ENCODE measurements at places on chromosomes 6 and 20.

DNA sequence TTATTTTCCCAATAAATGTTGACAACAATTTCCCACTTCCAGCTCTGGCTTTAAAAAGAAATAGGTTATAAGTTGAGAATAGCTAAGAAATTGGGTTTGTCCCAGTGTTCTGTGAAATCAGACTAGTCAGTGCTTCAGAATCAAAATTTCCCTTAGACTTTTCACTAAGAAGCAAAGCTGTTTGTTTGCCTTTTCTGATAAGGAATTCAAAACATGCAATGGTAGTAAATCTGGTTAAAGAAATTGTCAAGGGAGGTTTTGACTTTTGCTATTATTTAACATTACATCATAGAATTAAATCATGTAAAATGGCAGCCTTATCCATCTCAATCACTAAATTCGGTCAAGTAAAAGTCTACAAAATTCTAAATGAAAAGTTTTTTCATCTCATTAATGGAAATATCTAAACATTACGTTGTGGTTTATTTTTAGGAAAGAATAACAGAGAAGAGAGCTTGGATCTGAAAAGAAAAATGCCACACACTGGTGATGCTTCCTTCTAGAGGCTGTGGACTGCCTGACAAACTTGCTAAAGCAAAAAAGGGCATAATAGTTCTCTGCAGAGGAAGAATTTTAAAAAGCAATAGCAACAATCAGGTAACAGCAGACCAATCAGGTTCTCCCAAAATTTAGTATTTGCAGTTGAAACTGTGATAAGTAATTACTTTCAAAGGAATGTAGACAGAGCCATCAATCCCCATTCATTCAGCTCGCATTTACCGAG, 36.4 kb downstream of the PLAGL1 start:
- no peak for DNase-seq

DNA sequence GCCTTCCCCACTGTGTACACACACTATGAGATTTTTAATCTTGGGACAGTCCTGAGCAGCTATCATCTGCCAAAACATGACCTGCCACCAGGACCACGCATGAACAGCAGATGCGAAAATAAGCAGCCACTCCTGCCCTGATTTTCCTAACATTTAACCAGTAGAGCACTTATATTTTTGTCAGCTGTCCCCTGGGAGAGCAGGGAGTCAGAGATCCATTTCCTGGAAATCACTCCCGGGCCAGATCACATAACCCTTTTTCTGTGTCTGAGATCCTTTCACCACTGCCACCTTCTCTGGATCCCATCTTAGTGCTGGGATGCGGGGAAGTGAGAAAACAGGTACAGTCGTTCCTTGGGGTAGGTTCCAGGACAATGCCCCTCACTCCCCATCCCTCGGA, 5.7 kb downstream of the SDCBP2 start:
- DNase-seq: no peak

- peak; percentile 72 for DNase-seq
Measured at GRCh38 chr6:78810146-78810545, 57.2 kb upstream of the IRAK1BP1 start.

DNA sequence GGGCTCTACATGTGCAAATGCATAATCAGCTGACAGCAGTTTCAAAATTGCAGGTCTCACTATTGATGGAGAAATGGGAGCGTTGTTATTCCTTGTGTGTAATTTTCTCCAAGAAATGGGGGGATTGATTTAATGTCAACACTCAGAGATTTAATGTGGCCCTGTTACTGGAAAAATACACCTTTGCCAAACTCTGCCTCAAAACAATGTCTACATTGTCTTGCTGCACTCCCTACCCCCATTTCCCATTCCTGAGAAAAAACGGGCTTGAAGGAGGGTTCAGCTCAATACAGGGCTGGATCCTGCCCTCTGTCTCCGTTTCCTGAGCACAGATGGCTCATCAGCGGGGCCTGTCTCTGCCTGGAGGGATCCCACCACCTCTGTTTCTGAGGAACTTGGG, 18.4 kb downstream of the EDN3 start:
- no peak for DNase-seq

DNA sequence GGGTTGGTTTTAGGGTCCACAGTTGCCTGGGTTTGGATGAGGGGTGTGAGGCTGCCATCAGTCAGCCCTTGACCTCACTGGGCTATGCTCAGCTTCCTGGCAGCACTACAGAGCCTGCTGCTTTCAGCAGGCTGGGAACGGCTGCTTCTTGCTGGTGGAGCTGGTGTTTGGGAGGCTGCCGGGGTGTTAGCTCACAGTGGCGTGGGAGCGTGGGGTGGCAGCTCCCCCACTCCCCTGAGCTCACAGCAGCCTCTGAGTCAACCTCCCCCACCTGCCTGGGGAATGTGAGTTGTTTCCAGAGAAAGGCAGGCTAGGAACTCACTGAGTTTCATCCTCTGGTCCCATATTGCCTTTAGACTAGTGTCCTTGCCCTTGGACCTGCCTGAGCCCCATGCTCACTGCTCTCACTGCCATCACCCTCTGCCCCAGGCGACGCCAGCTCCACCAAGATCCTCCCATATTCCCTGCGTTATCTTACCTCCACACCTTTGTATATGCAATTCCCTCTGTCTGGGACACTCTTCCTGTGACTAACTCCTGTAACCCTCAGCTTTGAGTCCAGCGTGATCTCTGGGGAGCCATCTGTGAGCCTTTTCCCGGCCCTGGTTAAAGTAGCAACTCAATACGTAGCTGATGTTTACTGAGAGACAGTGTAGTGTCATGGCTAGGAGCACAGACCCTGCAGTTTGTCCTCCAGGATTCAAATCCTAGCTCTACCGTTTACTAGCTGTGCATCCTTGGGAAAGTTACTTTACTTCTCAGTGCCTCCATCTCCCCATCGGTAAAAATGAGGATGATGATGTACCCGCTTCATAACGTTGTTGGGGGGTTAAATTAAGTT, 34.8 kb downstream of the PPP1R16B start:
- peak; percentile 45 for DNase-seq

GRCh38 chr6:54846243-54846856, at the start of gene FAM83B:
Gene FAM83B (plus strand): TSS chr6:54846771. CDS start chr6:54870247, 23,476 bp downstream.
- DNase-seq: peak; percentile 12

DNA sequence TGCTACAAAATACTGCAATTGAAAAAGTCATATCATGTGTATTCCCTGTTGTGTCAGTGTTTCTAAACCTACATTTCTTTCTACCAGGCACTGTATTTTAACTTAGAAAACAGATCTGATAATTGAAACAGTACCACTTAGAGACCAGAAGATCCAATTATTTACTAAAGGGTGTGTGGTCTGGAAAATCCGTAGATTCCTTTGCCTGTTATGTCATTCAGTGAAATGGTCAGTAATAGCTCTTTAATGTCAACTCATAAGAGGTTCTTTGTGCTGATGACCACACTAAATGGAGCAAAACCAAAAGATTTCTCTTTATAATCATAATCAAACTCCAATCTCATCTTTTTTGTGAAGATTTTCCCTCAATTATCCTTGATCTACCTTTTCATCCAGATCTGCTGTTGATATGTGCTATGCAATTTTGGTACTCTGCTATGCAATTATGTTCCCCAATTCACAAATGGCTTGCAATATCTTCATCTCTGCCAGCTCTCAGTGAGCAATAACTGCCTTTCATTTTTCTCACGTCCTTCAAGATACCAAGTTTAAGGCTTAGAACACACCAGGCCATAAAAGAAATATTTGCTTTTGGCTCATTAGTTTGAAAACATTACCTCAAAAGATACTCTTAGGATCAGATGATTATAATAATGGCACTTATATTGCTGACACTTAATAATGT, 165.5 kb downstream of the MOXD1 start:
- no peak for DNase-seq

- DNase-seq: no peak
Measured at GRCh38 chr6:118377711-118378414, 170.2 kb upstream of the PLN start.

DNA sequence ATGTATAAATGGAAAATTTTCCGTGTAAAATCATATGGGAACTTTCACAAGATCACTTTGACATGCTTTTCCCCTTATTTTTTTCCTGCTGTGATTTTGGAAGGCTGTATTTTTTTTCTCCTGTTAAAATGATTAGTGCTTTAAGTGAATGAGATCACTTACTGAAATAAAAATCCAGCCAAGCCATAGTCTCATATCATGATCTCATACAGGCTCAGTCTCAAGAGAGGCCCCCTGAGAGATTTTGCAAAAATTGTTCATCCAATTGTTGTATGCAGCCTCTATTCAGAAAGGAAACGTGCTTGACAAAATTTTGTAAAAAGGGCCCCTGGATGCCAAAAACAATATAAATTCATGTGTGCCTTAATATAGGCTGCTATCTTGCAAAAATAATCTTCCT, 528.2 kb downstream of the HDGFL1 start:
- DNase-seq: no peak

GRCh38 chr6:35166520-35166919, 25.4 kb upstream of the TCP11 start:
- no peak for DNase-seq

- DNase-seq: no peak
Measured at GRCh38 chr6:138291036-138291848, 73.0 kb upstream of the PBOV1 start.

DNA sequence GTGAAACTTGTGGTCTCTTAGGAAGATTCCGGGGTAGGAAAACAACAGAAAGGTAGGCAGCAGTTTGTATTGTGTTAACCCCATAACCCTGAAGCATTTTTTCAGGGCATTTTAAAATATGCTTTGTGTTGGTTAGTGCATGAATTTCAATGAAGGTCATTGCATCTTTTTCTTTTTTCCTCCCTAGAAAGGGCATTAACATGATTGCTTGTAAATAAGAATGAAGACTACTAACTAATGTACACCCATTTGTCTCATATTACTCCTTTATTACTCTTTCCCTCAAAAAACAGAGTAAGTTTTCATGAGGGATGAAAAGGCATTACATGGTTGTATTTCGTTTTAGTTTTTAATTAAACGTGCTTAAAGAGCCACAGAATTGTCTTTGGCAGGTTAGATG, 141.4 kb downstream of the OGFRL1 start:
- no peak for DNase-seq

DNA sequence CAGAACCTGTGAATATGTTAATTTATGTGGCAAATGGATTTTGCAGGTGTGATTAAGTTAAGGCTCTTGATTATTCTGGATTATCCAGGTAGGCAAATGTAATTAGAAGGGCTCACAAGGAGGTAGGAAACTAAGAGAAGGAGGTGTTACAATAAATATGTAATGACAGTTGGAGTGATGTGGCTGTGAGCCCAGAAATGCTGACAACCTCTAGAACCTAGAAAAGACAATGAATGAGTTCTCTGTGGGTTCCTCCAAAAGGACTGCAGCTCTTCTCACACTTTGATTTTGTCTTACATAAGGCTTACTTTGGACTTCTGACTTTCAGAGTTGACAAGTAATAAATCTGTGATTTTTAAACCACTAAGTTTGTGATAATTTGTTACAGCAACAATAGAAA, 406.6 kb upstream of the EPHA7 start:
- no peak for DNase-seq

DNA sequence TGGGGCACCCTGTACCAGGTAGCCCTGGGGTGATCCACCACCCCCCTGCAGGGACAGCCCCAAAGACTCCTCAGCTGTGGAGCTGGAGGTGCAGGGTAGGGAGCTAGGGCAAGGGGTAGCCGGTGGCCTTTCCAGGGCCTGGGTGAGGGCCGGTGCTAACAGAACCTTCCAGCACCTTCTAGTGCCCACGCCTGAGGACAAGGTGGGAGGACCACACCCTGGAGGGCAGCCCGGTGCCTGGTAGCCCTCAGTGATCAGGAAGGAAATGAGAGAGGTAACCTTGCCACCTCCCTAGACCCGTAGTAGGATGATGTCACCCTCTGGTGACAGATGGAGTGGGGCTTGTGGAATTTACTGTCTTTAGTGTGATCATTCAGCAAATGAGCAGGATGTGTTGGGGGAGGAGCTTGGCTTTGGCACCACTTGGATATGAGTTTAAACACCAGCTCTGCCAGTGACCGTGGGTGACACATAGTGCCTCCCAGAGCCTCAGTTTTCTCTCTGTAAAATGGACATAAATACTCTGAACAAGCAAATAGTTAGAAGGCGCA, 187.7 kb downstream of the NFATC2 start:
- peak; percentile 65 for DNase-seq

DNA sequence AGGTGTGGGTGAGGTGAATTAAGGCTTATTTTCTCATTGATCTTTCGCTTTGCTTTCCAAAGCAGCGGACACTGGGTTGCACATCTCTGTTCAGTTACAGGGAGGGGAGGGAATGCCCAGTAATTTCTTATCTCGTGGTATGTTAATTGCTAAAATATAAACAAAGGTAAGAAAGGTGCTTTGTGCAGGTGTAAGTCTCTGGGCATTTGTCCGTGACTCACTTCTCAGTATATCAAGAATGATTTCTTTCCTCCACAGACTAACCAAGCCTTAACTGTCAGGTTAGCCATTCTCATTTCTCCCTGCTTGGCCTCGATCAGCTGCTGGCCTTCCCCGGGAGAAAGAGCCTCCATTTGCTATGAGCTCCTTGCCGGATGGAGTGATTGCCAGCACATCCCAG, 862.1 kb downstream of the KIF16B start:
- DNase-seq: no peak

DNA sequence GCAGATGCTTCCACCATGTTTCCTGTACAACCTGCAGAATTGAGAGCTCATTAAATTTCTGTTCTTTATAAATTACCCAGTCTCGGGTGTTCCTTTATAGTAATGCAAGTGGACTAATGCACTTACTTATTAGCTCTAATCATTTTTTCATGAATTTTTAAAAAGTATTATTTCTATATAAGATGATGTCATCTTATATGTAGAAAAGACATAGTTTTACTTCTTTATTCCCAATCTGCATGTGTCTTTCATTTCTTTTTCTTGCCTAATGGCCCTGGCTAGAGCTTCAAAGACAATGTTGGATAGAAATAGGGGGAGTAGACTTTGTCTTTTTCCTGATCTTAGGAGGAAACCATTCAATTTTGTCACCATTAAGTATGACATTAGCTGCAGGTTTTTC, 27.8 kb downstream of the OTOR start:
- no peak for DNase-seq

DNA sequence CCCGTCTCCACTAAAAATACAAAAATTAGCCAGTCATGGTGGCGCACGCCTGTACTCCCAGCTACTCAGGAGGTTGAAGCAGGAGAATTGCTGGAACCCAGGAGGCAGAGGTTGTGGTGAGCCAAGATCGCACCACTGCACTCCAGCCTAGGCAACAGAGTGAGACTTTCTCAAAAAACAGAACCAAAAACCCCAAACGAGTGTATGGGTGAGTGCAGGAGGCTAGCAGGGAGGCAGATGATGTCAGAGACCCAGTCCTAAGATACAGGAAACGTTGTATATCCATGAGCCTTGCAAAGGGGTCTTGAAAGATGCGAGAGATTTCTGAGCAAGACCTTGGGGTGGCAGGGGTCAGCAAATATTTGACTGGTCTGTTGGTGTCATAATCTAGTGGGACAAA, 136.2 kb downstream of the JARID2 start:
- DNase-seq: no peak

- no peak for DNase-seq
Measured at GRCh38 chr6:164303102-164303964, 888.8 kb downstream of the QKI start.

DNA sequence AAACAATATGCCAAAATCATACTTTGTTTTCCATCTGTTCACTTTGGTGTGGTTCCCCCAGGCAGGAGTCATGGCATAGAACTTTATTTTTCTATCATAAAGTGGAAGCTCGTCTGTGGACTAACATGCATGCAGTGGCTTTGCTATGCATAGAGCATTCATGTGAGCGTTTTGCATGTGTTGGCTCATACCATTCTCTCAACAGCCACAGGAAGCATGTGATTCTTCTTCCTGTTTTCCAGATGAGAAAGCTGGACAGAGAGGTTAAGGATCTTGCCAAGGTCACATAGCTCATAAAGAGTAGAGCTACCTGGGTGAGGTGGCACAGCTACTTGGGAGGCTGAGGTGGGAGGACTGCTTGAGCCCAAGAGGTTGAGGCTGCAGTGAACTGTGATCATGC, 123.4 kb upstream of the HDGFL1 start:
- no peak for DNase-seq
